ENCODE measurements at places on chromosomes 2 and 18.

- DNase-seq, result no peak
Observed at GRCh38 chr2:164711766-164712138, 90.5 kb upstream of the GRB14 start.

GRCh38 chr2:81675641-81676040 is 1371.1 kb upstream of the LRRTM1 start:
- DNase-seq, result no peak

- no peak for DNase-seq
Observed at GRCh38 chr2:96913398-96914202, 43.7 kb upstream of the SEMA4C start.

DNA sequence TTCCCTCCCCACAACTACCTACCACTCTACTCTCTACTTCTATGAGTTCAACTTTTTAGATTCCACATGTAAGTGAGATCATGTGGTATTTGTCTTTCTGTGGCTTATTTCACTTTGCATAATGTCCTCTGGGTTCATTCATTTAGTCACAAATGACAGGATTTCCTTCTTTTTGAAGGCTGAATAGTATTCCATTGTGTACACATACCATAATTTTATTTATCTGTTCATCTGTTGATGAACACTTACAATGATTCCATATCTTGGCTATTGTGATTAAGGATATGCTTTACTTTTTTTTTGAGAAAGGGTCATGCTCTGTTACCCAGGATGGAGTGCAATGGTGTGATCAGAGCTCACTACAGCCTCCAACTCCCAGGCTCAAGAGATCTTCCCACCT is 73.6 kb downstream of the ICA1L start:
- no peak for DNase-seq

DNA sequence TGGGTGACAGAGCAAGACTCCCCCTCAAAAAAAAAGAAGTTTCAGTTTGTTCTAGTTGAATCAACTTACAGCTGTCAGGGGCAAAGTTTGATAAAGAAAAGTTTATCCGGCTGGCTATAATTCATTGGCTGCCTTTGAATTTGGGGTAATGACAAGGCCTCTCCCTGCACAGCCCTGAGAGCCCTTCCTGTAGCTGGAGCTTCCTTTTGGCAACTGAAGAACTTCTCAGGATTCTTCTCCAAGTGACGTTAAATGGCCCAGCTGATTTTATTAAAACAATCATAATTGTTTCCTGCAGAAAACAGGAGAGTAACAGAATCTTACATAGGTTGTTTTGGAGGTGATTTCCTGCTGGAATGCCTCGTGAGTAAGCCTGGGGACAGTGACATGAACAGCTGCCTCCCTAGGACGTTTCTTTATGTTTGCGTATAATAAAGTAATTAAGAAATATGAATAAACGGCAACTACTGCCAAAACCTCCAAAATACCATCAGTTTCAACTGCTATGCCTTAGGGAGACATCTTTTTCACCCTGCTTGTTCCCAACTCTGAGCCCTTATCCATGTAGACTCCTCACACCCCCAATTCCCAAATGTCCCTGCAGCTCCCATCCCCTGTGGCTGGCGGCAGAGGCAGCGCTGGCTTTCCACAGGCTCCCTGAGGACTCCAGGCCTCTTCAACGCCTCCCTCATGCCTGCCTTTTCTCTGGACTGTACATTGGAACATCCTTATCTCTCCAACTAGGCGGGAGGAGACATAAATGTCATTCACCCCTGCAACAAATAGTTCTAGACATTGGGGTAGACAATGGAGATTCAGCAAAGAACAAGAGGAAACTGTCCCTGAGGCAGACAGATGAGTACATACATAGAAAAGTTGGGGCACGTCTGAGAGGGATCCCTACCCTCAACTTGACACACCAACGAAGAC is 59.2 kb upstream of the FZD7 start:
- DNase-seq, result no peak

- DNase-seq, result no peak
Observed at GRCh38 chr2:201267278-201268030, 7.1 kb downstream of the CASP8 start.

- no peak for DNase-seq
Observed at GRCh38 chr2:45018023-45018422, 8.8 kb upstream of the SIX2 start.

DNA sequence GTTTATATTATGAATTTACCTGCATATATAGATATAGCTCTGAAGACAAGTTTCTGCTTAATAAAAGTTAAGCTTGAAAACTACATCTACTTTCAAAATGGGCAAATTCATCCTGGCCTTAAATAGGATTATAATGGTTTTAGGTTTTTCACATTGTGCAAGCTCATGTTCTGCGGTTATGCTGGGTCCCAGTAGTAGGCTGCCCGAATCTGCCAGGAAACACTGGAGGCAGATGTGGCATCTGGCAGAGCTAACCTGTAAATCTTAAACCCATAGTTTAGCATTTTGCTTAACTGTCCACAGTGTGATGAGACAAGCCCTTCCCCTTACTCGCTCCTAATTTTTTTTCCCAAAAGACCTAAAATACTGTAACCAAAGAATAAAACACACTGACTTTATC is 234.2 kb downstream of the TCF4 start:
- DNase-seq, result no peak

DNA sequence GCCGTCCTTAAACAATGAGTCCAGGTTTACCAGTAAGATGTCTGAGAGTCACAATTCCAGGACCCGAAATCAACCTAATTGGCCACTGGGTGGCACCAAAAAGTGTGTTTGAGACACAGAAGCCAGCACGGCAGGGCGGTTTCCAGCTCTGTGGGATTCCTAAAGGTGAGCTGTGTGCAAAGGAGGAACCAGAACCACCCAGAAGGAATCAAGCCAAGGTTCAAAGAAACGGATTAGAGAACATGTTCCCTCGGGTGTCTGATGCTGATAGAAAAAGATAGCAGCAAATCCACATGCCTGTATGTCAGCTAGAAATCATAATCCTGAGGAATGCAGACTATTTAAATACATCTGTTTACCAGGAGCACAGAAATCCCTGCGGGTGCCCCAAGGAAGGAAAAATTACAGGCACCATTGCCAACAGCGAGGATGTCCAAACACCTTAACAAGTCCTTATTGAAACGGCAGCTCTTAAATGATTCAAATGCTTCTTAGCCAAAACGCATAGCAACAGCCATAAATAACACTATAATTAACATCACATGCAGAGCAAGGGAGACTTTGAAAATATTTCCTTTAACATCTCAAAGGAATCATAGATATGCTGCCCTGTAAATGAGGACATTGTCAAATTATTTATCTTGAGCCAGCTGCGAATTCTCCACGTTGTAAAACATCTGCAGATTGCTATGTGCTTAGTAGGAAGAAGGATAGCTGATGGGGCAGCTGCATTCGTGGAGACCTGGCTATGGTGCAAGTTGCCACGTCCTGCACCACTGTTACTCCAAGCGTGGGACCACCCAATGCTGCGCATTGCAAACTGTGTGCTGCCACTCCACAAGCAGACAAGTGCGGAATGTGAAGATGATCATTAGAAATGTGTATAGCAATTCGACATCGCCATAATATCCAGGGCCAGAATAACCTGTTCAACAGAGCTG is 318.7 kb upstream of the NCKAP5 start:
- DNase-seq, result peak; percentile 31

DNA sequence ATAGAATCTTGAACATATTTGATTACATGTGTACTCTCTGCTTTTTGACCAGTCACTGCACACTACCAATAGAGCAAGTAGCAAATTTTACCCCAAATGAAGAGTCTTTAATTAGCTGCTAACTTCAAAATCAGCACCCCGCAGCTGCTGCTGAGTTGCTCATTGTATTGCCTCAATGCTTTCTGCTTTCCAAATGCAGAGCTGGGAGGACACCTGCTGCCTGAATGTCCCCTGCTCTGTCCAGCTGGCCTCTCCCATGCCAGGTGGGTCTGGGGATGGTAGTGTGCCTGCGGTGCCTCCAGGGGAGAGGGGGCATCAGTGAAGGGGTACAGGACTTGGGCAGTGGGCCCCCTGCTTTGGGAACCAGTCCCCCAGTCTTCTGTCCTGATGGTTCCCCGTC is 184.8 kb downstream of the PRKCE start:
- DNase-seq, result no peak

GRCh38 chr2:183521911-183522310 is 397.7 kb downstream of the NUP35 start:
- no peak for DNase-seq

DNA sequence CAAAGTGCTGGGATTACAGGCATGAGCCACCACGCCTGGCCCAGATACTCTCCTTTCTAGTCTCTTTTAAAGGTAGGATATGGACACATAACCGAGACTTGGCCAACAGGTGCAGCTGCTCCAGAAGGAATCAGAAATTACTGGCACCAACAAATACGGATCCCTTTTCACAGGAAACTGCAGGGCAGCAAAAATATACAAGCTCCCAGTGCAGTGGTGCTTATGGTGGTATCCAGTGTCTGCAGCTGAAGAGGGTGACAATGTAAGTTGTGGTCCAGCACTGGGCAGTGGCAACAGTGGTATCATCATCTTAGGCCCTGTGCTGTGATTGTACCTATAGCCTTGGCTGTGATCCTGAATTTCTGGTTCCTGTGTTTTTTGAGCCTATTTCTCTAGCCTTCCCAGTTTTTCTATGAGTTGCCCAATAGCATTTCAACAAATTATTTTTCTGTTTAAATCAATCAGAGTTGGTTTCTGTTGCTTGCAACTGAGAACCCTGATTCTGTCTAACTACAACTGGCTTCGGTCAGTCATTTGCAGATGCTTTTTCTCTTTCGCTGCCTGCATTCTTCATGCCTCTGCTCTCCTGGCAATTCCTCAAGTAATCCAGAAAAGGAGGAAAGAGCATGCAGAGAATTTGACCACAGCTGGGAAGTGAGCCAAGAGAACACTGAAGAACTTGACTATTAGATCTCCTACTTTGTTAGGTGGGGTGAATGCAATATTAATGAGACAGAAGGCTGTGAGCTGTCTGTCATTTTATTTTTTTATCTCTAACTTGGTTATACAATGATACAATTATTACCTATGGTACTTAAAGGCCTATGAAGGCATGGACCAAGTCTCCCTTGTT is 30.8 kb upstream of the EML4 start:
- no peak for DNase-seq

DNA sequence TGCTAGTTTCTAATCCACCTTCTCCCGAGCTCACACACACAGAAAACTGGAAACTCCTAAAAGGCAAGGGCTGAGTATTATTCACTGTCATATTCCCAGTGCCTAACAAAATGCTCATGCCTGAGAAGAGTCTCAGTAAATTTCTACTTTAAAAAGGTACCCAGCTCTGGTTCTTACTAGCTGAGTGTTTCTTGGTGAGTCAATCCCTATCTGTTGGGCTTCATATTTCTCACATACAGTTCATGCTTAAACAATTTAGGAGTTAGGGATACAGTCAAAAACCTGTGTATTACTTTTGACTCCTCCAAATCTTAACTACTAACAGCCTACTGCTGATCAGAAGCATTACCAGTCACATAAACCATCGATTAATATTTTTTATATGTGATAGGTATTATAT is 204.9 kb downstream of the EN1 start:
- DNase-seq, result no peak

GRCh38 chr2:181008407-181008806 is 28.0 kb downstream of the UBE2E3 start:
- DNase-seq, result no peak

DNA sequence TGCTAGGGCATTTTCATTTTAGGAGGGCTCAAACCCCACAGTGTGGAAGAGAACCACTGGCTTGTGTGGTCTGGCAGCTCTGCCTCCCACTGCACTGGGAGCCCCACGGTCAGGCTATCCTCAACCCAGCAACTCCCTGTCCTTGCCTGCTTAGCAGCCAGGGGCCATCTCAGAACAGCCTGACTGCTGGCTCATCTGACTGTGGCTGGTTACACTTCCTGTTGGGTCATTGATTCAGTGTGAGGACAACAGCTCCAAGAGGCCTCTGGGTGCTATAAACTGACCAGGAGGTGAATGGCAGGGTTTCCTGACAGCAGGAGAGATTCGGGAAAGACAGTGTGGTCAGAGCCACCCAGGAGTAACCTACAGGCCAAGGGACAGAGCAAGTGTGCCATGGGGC is 40.1 kb downstream of the AMER3 start:
- no peak for DNase-seq

GRCh38 chr2:215861607-215862350 is 151.6 kb downstream of the MREG start:
- DNase-seq, result no peak

- no peak for DNase-seq
Observed at GRCh38 chr2:83866211-83866610, 592.9 kb downstream of the SUCLG1 start.

DNA sequence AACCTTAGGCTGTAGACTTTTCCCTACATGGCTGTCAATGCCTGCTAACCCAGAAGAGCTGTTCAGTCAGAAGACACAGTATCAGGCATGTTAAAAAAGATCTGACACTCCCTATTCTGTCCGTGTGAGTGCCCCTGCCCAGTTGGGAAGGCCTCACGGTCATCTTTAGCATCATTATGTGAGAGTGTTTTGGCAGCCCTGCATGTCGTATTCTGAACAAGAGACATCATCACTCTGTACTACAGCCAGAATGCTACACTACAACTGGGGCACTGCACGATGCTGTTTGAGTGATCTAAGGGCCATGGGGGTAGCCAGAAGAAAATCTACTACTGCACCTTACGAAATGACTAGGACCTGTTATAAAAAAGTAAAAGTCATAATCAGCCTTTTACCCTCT is 67.2 kb downstream of the GREB1L start:
- no peak for DNase-seq
